ENCODE measurements at places on chromosomes 4 and X.

GRCh38 chrX:102887687-102888086 is 49.4 kb upstream of the RAB40AL start:
- DNase-seq: no peak

- no peak for DNase-seq
Observed at GRCh38 chr4:159105761-159106243, 2.9 kb downstream of the RAPGEF2 start.

- no peak for DNase-seq
Observed at GRCh38 chrX:153875391-153876111, 10.4 kb downstream of the L1CAM start.

DNA sequence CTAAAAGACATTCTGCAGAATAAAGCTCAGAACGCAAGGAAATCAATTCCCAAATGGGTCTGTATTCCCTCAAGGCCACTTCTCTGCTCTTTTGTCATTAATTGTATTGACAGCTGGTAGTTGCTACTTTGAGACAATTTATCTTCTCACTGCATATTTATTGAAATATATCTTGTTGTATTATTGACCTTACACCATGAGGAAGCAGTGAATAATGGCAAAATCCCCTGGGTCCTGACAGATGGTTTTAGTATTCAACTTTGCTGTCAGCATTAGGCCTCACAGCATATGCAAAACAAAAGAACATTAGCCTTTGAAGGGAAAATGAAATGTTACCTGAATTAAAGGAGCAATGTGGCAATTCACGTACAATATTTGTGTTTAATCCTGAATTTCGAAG is 406.1 kb upstream of the TRAM1L1 start:
- DNase-seq: no peak

DNA sequence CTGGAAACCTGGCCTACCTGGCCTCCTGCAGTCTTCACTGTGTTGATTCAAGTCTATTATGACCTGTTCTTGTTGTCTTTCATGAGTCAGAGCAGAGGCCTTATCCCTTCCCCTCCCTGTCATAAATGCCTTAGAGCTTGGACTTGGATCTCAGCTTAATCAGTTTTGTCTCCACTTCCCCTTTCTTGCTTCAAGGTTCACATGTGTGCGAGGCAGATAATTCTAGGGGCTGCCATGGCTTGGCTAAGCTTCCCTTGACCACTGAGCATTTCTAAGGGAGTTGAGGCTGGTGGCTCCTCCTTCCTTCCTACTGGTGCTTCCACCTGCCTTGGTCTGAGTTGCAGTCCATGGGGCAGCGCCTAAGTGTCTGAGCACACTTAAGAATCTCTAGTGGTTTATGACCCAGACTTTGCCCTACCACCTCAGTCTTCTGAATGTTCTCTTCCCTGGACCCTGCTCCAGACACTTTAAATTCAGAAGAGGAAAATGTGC is 1.7 kb upstream of the HEPH start:
- no peak for DNase-seq

DNA sequence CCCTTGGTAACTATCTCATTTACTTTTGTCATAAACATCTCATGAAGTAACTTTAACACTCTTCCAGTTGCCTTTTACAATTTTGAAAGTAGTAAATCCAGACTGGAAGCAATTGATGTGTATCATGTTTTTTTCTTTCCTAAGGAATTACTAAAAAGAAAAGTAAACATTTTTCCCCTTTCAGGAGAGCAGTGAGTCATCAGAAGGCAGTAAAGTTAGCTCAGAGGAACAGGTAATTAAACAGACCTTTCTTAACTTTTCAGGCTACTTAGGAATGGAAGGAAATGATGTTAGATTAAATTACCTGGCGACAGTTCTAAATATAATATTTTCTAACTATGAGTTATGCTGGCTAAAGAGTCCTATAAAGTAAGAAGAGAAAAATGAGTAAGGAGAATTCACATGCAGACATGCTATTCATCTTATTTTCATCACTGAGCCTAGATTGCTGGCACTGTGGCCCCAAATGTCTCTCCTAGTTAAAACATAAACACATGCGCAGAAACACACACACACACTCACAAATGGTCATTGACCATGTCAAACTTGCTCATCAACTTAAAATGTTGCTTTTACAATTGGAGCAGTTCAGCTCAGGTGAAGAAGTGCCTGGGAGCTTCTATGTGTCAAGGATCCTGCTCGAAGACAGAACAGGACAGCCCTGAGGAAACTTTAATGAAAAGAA is 9.3 kb downstream of the DMP1 start:
- DNase-seq: no peak

All from NCI-H748 treated with DMSO at 0.1 percent for 48 hours (cell line).